ENCODE measurements at places on chromosomes 12 and 14. TPM values are rescaled to one million over a fixed set of nuclear protein-coding genes. Genes with fewer than 3 reads are reported as not detected.

RNFT2 gene
- 2.6 TPM for total RNA-seq

GRIP1 gene
- 5.2 TPM for total RNA-seq

KNTC1 gene
- 8.4 TPM for total RNA-seq

DNA sequence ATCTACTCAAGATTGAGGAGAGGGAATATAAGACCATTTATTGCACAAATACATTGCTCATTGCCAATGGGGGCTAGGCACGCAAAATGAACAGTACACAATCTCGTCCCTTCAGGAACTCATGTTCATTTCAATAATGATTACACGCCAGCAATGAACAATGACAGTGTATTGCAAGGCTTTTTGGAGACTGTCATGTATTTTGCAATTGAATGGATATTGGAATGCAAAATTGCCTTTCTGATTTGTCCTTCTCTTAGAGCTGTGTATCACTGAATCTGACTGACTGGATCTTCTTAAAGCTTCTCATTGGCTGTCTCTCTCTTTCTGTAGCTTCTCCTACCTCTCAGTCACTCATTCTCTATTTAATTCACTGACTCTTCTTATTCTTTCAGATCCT lies 400.2 kb upstream of the DCN start:
- no peak for DNase-seq

DNA sequence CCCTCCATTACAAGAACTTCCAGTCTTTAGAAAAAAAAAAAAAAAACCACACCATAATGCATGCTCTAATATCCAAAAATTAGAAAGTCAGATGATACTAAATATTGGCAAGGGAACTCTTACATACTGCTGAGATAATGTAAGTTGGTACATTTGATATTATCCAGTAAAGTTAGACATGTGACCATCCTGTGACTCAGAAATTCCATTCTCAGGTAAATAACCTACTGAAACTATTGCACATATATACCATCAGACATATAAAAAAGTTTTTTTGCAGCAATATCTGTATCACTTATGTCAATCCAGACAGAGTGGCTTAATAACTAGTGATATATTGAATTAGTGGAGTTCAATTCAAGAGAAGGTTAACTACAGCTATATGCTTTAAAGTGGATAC lies 63.5 kb downstream of the KITLG start:
- no peak for DNase-seq

DNA sequence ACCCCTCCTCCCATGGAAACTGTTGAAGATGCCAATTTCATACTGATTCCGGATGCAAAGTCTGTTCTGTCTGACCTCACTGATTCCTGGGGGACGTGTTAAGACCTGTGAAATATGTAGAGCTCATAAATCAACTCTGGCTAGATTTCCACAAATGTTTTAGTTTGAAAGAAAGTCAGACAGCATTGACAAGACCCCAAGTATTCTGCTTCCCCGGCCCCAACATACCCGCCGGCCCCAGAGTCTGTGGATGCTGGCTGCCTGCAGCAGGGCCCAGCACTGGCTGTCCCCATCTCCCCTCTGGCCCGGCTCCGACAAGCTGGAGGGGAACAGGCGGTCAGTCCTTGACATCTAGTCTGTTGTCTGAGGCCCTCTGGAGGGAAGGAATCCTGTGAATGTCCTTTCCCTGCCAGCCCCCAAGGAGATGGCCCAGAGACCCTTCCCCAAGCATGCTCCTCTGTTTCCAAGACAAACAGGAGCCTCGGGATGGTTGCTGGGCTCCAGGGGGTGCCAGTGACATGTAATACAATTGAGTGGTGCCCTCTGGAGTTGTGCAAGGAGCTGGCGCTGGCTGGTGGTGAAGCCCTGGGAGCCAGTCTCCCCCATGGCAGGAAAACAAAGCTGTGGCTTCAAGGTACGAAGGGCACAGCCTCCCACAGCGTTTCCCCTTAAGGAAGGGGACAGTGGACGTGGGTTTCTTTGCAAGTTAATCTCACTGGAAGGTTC lies 22.3 kb downstream of the FBLN5 start:
- no peak for DNase-seq

DNA sequence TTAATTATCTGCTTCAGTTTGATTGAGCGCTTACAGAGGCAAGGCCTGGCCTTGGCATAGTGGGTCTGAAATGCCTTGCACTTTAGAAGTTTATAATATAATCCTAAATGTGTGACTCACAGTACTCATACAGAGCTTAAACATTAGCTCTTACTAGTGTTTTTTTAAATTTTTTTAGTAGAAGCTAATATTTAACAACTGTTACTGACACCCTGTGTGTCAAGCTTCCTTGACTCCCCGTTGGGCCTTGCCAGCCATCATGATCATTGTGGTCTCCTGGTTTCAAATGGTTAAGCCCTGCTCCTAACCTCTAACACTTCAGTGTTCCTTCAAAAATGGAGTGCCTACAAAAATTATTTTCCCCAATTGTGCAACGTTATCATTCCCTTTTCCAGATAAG lies 126.9 kb downstream of the GALC start:
- DNase-seq: no peak

DNA sequence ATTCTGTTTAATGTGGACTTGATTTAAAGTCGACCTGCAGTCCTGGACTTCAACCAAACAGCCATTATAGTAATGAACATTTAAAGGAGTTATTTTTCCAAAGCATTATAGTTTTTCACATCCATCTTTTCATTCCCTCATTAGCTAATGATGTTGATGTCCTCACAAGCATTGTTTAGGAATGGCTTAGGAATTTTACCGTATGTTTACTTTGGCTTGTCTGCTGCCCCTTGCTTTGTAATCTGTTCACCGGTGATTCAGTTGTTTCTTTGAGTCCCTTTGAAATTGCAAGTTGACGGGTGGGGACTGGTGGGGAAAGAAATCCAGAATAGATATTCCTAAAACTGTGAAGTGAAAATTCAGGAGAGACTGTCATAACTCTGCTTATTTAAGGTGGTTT lies 25.4 kb downstream of the PRKCH start:
- DNase-seq: no peak

DNA sequence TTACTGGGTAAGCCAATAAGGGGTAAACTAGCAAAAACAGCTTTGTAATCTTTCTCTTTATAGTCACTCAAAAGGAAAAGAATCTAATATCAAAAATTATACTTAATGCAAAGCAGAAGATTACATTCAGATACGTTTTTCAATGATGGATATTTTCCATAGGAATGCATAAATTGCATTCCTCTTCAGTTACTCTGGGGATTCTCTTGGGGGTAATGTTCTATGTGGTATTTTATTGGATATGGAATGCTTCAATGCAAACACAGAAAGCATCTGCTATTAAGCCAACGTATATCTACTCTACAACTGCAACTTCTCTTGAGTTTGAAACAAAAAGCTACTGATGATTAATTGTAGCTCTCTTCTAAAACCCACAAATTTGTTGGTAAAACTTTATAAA lies 106.0 kb downstream of the SLC41A2 start:
- no peak for DNase-seq

GRCh38 chr14:76169776-76170175 lies 18.1 kb downstream of the GPATCH2L start:
- no peak for DNase-seq

EXD2 gene
- 25.2 TPM for total RNA-seq

CDCA3 gene
- 1.1 TPM for total RNA-seq

- DNase-seq: no peak
These were observed 146.8 kb downstream of the METTL25 start for GRCh38 chr12:82505150-82505549.

DNA sequence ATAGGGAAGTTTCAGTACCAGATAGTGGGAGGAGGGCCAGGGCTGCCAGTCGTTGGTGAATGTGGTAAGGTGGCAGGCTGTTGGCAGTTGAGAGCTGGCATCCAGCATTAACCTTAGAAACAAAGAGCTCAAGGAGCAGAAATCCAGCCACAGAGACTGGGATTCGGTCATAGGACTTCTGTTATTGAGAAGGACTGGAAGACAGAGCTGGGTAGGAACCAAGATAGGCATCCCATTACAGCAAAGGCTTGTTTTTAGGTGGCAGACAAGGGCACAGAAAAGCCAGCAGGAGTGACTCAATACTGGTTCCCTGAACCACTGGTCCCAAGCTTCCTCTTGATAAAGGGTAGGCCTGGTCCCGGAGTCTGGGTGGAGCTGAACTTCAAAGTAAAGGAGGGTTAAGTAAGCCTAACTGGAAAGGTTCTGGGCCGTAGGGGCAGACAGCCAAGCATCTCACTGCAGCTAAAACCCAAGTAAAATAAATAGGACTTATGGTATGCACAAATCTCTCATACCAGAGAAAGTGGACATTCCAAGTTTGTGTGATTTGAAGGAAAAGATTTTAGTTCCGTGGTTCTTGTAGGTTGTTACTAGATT lies 147.9 kb downstream of the ETV6 start:
- DNase-seq: no peak

GRCh38 chr14:83467811-83468210 lies 1934.2 kb upstream of the SEL1L start:
- no peak for DNase-seq

GPD1 gene
- 32.9 TPM for total RNA-seq

ASCL1 gene
- total RNA-seq: not detected

DNA sequence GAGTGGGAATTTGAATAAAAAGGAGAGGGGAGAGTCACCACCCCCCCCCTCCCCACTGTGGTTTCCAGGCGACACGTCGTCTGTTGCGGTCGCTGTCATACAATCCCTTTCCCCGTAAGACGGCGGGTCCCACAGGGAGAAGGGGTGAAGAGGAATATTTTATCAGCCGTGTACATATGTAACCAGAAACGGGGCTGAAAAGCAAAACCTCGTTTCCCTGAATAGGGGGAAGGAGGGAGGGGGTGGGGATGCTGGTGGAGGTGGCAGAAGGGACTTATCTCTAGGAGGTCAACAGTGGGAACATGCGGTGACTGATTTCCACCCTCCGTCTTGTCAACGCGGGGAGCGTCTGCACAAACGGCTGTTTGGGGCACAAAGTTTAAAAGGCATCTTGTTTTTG lies 171.4 kb downstream of the RBM19 start:
- DNase-seq: peak; percentile 13

RND1 gene
- total RNA-seq: 7.1 TPM

NFATC4 gene
- total RNA-seq: 42.5 TPM

GRCh38 chr12:113149361-113150150 lies at the start of gene CFAP73:
Gene CFAP73, plus strand, starts transcription at chr12:113149724. Its CDS starts 134 bp downstream, at chr12:113149858.
- DNase-seq: peak; percentile 72

- DNase-seq: no peak
These were observed 37.0 kb upstream of the TSPAN9 start for GRCh38 chr12:3040026-3040656.

DNA sequence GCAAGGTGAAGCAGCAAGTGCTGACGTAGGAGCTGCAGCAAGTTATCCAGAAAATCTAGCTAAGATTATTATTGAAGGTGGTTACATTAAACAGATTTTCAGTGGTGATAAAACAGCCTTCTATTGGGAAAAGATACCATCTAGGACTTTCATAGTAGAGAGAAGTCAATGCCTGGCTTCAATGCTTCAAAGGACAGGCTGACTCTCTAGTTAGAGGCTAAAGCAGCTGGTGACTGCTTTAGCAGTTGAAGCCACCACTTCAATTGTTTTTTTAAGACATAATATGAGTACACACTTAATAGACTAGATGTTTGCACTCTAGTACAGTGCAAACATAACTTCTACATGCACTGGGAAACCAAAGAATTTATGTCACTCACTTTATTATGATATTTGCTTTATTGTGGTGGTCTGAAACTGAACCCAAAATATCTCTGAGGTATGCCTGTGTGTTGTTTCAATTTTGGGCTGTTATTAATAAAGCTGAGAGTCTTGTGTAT lies 1026.9 kb upstream of the FOXG1 start:
- no peak for DNase-seq

ANKS1B gene
- total RNA-seq: 5.3 TPM

GRCh38 chr12:33290703-33291102 lies 148.9 kb downstream of the SYT10 start:
- no peak for DNase-seq

DNA sequence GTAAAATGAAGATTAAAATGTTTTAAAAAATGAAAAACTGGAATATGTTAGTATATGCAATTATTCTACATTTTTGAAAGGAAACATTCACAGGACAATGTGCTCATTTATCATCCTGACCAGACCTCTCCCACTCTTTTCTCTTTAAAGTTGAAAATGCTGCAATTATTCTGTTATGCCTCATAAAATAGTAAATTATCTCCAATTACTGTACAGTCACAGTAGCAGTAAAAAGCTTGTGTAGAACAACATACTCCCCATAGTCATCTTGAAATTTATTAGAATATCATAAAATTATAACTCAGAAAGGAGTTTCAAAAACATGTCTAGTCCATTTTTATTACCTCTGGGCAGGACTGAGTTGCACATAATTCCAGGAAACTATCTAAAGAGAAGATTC lies 250.3 kb downstream of the SYT1 start:
- no peak for DNase-seq

DNA sequence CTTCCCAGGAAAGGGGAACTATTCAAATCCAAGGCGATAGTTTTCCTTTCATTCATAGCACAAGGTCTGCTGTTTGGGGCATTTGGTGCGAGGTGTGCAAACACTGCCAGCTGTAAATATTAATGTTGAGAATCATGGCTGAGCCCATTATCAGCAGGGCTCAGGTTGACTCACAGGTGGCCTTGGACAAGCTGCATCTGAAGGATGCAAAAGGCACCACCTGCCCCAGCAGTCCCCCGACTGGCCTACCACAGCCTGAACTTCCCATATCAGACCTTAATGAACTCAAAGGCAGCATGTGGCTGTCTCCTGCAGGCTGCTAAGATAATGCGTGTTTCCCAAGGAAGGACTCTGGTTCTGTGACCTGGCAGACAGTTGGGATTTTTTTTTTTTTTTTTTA lies 93.3 kb upstream of the MAP1LC3B2 start:
- DNase-seq: peak; percentile 43

PTHLH gene
- 1.9 TPM for total RNA-seq

- DNase-seq: no peak
These were observed 939.5 kb downstream of the SLC16A7 start for GRCh38 chr12:60535363-60535762.
